Effector CD8-positive, alpha-beta T cell (primary cell): ENCODE measurements at places on chromosomes 5 and 9.

DNA sequence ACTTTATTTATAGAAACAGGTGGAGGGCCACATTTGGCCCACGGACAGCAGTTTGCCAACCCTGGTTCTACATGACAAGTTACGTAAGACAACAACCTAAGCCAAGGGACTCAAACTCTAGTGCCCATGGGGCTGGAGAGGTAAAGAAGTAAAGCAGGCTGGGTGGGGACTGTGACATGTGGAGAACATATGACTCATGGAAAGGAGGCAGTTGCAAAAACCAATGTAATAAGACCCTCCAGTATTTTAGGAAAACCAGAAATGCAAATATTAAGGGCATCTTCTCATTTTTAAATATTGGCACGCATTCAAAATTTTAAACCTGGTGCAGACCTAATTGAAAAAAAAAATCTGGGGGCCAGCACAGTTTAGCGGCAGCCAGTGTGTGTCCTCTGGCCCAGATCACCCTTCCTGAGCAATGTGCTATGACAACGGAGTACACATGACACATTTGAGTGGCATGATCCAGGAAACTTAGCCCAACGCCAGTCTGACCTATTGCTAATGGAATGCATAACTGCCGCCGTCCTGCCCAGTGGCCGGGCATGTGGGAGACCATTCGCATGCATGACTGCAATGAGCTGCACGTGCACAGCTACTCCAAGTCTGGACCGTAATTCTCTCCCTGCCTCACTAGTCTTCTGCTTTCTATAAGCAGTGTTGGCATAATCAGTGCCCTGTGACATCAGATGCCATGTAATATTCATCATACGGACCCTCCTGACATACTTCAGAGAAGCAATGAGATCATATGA is 97.2 kb downstream of the SH3TC2 start:
- DNase-seq, result no peak

DNA sequence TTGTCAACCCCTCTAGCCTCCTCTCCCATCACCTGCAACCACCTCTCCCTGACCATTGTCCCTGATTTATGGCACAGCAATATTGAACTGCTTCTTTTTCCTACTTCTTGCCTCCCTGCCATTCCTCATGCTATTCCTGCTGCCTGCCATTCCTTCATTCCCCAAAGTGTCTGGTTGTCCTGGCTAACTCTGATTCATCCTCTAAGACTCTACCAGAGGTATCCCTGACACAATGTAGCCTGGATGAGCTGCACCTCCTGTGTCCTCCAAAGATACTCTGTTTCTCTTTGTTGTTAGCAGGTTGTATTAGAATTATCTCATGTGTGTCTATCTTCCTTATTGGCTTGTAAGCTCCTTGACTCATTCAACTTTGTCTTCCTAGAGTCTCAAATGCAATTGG is 53.5 kb upstream of the PTPN3 start:
- DNase-seq, result no peak

DNA sequence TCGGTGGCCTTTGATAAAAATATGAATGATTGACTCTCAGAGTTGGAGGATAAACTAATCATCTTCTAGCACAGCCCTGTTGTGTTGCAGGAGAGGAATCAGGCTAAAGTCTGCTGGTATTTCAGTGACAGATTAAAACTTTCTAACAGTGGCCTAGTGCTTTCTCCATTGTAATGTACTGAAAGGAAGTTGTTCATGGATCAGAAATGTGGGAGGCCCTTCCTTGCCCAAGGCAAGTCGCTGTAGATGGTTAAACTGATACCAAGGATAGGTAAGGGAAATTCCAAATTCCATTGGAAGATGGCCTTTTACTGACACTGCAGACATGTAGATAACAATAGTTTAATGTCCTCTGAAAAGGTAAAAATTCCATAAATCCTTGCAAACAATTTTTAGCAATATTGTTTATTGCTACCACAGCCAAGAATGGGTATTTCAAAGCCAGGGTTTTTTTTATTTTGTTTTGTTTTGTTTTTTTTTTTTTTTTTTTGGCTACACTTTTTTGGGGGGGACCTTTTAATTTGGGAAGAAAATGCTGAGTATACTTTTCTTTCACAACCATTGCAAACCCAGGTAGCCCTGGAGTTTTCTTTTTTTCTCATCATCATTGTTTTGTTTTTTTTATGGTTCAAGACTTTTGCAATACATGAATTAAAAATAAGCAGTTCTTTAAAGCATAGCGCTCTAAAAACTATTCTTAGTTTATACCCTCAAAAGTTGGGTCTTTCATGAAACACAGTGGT is 35.5 kb downstream of the WDR36 start:
- no peak for DNase-seq

GRCh38 chr9:136270173-136270705 is 24.6 kb upstream of the QSOX2 start:
- no peak for DNase-seq

GRCh38 chr5:150342583-150342982 is 14.9 kb upstream of the TCOF1 start:
- no peak for DNase-seq

DNA sequence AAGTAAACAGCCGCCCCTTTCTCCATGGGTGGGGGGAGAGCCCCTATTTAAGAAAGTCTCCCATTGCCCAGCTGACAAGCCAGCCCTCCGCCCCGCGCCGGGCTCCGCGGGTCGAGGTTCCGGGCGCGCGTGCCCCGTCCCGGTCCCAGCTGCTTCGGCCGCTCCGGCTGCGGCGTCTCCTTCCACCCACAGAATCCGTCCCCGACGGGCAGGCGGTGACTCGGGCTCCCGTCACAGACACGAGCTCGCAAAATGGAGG is 223 bp downstream of the NR3C1 start:
- DNase-seq, result no peak

DNA sequence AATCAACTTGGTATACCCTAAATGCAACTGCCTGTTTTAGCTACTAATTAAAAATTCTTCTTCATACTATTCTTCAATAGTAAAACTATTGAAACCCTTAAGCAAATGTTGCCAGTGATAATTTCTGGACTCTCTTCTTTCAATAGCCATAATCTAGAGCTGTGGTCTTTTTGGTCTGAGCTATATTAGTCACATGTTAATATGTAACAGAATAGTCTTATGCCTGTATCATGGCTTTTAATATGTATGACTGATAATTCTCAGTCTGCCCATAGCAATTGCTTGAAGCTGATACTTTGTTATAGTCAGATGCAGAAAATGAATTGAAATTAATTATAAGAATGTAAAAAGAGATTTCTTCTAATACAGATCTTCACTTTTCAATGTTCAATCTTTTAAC is 1871.9 kb upstream of the CDH6 start:
- no peak for DNase-seq

- no peak for DNase-seq
These were observed 152.9 kb downstream of the SGCD start for GRCh38 chr5:156479849-156480248.

DNA sequence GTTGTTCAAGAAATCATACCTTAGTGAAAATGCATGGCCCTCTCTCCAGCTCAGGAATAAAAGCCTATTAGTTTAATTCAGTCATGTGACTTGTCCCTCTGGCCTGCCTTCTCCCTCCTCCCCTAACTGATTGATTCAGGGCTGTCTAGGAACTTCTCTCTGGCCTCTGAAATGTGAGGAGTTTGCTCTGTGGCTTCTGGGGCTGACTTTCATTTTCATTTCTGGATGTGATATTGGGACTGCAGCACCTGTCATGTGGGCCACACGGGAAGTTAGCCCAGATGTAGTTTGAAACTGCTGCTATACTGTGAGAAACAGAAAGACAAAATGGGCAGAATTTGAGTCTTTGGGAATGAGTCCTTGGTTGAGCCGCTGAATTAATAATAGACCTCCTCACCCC is 44.8 kb downstream of the PARP8 start:
- DNase-seq, result peak; percentile 19

DNA sequence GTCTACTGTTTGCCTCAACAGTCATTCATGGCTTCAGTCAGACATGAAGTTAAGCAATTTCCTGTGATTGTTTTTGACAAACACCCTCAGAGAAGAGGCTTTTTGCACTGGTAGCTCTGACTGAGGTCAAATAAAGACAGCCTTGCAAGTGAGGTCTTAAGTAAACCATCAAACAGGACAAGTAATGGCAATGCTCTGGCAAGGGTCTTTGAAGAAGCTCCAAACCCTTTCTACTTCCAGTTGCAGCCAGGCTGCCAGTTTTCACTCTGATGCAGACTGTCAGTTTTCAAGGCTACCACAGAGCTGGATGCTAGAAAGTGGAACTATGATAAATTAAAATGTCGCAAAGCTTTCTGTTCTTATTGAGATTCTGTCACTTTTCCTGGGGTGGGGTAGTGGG is 421.5 kb upstream of the PTGER4 start:
- DNase-seq, result no peak

GRCh38 chr9:121289772-121290370 is 21.9 kb downstream of the GSN start:
- no peak for DNase-seq

DNA sequence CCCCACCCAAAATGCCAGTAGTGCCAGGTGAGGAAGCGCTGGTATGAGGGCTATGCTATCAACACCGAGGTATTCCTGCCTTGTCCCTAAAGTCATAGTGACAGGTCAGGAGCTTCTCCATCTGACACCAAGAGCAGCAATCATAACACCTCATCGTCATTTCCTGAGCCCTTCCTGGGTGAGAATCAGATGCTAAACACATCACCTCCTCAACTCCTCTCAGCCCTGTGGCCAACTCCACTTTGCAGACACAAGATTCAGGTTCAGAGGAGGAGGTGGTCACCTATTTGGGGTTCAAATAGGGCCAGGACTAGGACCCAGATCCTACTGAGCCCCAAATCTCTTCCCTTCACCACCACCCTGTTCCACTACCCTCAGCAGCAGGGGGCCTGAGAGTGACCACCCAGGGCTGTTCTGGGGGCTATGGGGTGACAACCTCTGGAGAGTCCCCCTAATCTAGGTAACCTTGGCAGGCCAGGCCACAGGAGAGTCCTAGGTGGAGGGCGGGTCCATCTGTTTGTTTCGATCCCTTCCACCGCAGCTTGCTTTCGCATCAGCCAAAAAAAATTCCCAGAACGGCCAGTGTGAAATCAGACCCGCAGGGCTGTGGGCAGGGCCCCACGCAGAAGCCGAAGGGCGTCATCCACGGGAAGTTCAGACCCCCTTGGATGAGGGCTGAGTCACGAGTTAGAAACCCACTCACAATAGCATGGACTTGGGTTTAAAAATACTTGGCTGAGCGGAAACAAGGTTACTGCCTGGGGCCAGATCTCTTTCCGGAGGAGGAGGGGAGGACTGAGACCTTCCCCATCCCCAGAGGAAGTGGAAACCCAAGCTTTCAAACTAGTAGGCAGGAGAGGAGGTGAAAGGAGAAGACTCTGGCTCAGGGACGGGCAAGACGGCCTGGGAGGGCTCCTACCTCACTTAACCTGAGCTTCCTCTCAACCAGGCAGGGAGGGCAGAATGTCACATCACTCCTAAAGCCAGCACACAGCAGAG is 8.7 kb downstream of the STK10 start:
- DNase-seq, result peak; percentile 33

GRCh38 chr9:19216466-19216865 is 14.0 kb upstream of the DENND4C start:
- DNase-seq, result no peak

GRCh38 chr5:121988488-121988887 is 26.7 kb downstream of the SRFBP1 start:
- DNase-seq, result no peak

DNA sequence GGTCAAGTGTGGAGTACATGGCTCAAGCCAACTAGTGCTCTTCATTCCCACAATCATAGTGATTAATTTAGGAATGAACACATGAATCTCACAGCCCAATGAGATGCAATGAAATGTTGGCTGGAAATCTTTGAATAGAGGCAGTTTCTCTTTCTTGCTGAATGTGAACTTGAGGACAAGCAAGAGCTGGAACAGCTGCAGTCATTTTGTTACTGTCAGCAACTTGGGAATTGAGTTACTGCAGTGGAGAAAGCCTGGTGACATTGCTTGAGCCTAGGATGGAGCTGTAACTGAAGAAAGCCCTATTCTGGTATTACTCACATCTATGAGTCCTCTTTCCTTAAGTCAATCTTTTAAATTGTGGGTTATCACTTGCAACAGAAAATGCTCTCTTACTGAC is 62.3 kb downstream of the YIPF5 start:
- DNase-seq, result no peak

- DNase-seq, result no peak
These were observed 19.1 kb downstream of the URM1 start for GRCh38 chr9:128390150-128390812.

DNA sequence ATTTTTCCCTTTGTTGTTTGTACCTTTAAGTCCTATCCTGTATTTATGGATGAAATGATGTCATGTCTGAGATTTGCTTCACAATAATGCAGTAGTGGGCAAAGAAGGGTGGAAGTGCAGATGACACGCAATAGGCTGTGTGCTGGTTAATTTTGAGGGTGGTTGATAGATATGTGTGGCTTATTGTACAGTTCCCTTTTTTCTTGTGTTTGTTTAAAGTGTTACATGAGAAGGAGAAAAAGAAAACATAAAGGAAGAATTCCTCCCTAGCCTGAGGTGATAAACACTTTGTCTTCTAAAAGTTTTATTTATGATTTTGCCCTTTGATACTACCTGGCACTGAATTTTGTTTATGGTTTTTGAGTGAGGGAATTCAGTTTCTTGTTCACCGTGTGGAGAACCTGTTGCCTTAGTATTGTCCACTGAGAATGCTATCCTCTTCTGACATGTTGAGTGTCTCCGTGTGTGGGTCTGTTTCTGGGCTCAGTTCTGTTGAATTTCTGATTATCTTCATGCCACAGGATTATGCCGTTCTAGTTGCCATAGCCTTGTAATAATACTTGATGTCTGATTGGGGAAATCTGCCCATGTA is 52.3 kb upstream of the FAM120AOS start:
- DNase-seq, result no peak

GRCh38 chr5:127936439-127936972 is 147.1 kb upstream of the SLC12A2 start:
- DNase-seq, result no peak

DNA sequence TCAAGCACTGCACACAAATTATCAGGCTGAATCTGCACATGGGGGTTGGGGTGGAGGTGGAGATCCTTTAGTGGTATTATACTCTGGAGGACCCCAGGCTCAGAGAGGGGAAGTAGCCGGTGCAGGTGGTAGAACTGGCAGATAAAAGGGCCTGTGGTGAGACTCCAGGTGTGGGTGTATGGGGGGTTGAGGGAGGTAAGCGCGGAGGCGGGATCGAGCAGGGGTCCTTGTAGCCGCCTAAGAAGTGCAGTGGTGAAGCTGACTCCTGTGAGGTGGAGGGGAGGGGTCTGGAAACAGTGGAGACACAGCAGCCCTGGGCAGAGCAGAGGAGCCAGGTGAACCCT is 841 bp downstream of the ACSL6 start:
- no peak for DNase-seq

- DNase-seq, result no peak
These were observed 22.1 kb upstream of the LRRC14B start for GRCh38 chr5:169071-169727.

GRCh38 chr5:92418341-92418740 is 1035.2 kb upstream of the ARRDC3 start:
- no peak for DNase-seq
